Stimulated activated CD8-positive, alpha-beta memory T cell treated with anti-CD3 and anti-CD28 coated beads, Interleukin-4, amount 100 ng/mL, for 4 hours (primary cell): ENCODE measurements at places on chromosomes 6 and 20.

GRCh38 chr20:23059001-23059400 lies 9.5 kb upstream of the THBD start:
- no peak for DNase-seq

DNA sequence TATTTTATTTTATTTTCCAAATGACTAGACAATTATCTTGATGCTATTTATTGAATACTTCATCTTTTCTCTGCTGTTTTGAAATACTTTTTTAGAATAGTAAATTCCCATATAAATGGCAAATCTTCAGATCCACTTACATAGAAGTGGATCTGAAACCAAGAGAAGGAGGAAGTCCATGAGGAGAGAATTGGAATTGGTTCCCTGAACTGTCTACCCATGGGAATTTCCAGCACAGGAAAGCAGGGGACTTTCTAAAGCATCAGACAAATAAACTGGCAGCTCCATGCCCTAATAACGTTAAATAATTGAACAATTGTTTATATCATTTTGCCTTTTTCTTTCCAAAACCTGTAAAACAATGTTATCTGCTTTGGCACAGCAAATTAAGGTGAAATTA lies 47.1 kb upstream of the PNRC1 start:
- DNase-seq = no peak

DNA sequence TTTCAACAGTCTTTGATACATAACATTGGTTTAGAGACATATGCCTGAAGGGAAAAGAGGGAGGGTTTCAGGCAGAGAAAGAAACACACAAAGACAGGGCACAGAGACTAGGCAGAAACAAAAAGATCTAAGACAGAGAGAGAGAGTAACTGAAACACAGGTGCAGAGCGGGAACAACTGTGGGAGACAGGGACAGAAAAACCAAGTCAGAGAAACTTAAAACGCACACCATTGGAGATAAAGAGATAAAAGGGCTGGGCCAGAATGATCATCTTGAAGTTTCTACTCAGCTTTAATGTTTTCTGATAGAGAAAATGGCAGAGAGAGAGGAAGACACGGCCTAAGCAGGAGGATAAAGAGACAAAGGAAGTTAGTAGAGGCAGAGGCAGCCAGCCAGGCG lies 11.8 kb downstream of the UNC5CL start:
- DNase-seq = no peak

GRCh38 chr6:30591008-30591407 lies 19.8 kb downstream of the ABCF1 start:
- no peak for DNase-seq

DNA sequence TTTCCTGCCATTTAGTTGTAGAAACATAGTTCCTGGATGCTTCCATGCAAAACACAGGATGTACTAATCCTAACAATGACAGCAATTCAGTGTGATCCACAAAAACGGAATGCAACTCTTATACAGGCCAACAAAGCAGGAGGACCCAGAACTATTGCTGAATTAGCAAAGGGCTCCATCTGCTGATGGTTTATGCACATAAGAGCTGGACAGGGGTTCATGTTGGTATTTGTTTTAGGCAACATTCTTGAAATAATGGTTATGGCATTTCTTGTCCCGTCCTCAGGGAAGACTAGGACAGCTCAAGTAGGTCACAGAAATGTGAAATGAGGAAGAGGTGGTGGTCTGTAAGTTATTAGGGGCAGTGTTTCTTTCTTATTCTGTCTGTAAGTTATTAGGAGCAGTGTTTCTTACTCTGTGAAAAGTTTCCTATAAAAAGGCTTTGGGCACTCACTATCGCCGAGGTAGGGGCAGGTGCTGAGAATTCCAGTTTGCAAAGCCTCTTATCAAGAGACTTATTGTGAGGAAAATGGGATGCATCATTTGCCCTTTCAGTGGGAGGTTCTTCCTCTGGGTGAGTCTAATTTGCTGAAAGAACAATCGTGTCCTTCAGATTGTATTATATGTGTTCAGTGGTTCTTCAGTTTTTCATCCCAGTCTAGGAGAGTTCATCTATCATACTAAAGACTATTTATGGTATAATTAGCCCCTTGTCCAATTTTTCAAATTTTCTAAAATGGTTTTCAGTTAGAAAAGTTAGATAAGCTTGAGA lies 171.1 kb downstream of the MCHR2 start:
- no peak for DNase-seq

- DNase-seq = no peak
These were observed 37.8 kb upstream of the ANKEF1 start for GRCh38 chr20:9996944-9997343.

GRCh38 chr6:19320111-19320581 lies 517.0 kb upstream of the ID4 start:
- no peak for DNase-seq

- no peak for DNase-seq
These were observed 19.1 kb upstream of the ABCC10 start for GRCh38 chr6:43408259-43408658.

GRCh38 chr6:107123501-107123900 lies 8.2 kb upstream of the BEND3 start:
- no peak for DNase-seq

- DNase-seq = no peak
These were observed 29.2 kb upstream of the SDCBP2 start for GRCh38 chr20:1357921-1358671.

- DNase-seq = no peak
These were observed 3.7 kb downstream of the TNXB start for GRCh38 chr6:32105433-32105832.
